ENCODE measurements at places on chromosomes 16 and 17.

DNA sequence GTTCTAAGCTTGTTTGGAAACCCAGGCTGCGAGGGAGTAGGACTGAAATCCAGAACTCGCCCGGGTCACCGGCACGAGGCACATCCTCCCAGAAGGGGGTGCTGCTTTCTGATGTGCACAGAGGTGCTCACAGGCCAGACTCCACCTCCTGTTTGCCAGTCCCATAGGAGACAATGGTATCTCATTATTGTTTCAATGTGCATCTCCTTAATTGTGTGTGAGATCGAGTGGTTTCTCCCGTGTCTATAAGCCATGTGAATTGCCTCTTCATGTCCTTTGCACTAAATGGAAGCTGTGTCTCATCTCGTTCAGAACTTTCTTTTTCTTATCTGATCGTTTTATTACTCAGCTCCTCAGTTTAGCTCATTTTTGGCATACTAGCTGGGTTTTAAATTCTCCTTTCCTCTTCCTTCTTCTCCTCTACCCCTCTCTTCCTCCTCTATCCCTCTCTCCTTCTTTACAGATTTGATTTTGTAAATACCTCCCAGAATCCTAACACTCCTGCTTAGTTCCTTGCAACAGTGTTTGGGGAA, 32.1 kb upstream of the PRKCB start:
- peak; percentile 7 for DNase-seq

GRCh38 chr17:49728425-49728824, 20.7 kb upstream of the SLC35B1 start:
- no peak for DNase-seq

DNA sequence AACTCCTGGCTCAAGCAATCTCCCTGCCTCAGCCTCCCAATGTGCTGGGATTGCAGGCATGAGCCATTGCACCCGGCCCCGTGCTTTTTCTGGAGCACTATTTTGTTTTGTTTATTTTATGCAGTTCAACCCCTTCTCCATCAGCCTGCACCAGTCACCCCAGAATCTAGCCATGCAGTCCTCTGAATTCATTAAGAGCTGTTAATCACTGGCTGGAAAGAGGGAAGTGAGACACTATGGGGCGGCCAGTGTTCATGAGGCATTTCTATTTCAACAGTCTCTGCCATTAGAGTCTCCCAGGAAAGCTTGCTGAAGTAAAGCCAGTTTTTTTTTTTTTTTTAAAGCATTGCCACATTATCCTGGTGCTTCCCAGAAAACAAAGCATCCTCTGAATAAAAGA, 1.7 kb downstream of the VWA3A start:
- no peak for DNase-seq

DNA sequence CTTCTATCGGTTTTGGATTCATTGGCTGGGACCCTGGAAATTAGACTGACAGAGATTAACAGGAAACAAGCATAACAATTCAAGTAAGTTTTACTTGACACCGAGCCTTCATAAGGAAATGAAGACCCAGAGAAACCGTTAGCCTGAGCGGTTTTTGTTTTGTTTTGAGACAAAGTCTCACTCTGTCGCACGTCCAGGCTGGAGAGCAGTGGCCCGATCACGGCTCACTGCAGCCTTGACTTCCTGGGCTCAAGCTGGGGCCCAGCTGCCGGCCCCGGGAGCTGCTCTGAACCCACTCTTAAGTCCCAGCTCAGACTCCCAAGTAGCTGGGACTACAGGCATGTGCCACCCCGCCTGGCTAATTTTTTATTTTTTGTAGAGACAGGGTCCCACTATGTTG, 321.3 kb downstream of the SEC14L1 start:
- no peak for DNase-seq

GRCh38 chr17:31248986-31249834, 47.8 kb downstream of the OMG start:
- DNase-seq, result no peak

DNA sequence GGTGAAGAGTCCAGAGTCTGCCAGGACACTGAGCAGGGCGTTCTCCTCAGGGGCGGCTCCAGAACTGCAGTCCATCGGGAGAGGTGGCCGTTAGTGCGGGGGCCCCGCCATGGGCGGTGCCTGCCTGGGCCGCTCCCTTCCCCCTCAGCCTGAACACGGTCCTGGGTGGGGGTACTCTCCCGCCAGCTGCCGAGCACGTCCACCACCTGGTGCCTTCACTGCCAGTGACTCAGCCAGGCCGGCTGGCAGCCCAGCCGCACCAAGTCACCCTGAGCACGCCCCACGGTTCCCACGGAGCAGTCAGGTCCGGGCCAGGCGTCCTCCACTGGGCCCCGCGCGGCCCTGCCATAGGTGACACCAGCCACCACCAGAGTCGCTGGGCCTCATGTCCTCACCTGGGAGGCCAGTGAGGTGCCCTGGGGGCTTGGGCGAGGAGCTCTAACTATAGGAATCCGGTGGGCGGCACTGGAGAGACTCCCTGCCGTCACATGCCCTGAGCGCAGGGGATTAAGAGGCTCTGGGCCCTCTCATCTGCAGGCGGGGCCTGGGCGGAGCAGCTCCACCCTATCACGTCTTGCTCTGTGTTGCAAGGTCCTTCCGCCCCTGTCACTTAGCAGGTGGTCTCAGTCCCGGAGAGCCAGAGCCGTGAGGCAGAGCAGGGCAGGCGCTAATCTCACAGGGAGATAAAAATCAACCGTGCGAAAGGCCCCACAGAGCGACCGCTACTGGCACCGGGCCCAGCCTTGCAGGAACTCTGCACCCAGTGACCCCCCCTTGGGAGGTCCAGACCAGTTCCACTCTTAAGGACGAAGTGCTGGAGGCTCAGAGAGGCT, 14.3 kb downstream of the PIEZO1 start:
- no peak for DNase-seq

DNA sequence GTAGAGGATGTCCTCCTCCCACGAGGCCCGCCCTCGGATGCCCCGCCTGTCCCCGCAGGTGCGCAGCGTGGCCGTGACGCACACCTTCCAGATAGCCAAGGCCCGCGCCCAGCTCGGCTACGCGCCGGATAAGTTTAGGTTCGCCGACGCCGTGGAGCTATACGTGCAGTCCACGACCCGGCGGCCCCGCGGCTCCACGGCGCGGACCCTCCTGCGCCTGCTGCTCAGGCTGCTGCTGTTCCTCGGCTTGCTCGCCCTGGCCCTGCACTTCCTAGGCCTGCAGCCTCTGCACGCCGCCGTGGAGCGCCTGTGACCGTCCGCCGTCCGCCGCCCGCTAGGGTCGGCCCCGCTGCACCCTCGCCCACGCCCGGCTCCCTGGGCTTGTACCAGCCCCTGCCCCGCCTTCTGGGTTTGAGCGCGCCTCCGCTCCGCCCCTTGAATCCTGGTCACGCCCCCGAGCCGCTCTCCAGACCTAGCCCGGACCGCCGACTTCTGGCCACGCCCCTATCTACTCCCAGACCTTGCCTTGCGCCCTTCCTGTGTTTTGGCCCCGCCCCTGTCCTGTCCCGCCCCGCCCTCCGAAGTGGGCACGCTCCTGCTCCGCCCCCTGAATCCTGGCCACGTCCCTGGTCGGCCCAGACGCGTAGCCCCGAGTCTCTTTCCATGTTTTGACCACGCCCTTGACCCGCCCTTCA, 15.8 kb upstream of the EEF2K start:
- DNase-seq, result peak; percentile 100

DNA sequence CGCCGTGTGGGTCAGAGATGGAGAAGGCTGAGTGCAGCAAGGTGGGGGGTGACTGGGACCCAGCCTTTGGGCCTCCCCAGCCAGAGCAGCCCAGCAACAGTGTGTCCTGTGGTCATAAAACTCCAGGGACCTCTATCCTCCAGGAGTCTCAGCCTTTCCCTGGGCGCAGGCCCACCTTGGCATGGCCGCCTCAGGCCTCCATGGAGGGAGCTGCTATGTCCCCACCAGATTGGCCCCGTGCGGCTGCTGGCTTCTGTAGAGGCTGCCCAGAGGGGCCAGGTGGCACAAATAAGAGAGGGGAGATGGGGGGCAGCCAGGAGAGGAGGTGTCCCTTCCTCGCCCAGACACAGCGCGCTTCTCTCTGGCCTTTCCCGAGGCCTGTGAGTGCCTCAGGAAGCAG, 2.6 kb upstream of the SYNGR3 start:
- DNase-seq, result no peak

- no peak for DNase-seq
Observed at GRCh38 chr16:57525761-57526160, 10.6 kb downstream of the CCDC102A start.

- DNase-seq, result no peak
Observed at GRCh38 chr16:9898124-9898523, 284.1 kb downstream of the GRIN2A start.

- no peak for DNase-seq
Observed at GRCh38 chr17:39667945-39668924, at the start of gene PNMT. PNMT (plus strand) TSS chr17:39668453; CDS start chr17:39668476, 23 bp downstream.

- DNase-seq, result peak; percentile 0
Observed at GRCh38 chr16:51818342-51818944, 667.4 kb upstream of the SALL1 start.

DNA sequence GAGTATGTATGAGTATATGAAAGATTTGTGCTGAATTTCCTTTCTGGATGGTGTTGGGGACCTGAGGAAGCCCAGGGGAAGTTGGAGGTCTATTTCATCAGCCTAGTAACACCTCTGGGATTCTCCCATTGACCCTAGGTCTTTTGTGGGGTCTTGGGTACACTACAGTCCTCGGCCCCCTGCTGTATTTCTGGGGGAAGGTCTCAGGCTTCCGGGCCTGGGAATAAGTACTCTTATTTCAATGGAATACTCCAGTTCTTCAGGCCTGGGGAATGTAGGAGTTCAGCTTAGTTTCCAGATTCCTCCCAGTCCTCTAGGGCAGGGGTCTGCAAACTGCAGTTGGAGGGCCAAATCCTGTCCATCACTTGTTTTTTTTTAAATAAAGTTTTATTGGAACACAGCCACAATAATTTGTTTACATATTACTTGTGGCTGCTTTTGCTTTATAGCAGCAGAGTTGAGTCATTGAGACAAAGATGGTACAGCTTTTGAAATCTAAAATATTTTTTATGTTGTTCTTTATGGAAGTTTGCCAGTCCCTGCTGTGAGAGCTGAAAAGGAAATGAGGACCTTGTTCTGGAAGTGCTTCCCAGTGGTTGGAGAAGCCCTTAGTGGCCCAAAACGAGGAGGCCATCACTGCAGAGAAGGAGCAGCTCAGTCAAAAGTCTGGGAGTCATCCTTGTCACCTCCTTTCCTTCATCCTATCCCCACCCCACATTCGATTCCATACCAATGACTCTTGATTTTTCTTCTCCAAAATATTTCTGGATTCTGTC, 142.5 kb upstream of the HS3ST2 start:
- no peak for DNase-seq

- no peak for DNase-seq
Observed at GRCh38 chr16:68296291-68296690, 14.5 kb downstream of the SLC7A6OS start.

- peak; percentile 91 for DNase-seq
Observed at GRCh38 chr17:49997773-49998703, 3.0 kb upstream of the DLX3 start.

GRCh38 chr17:14748036-14748710, 447.3 kb downstream of the HS3ST3B1 start:
- no peak for DNase-seq

- no peak for DNase-seq
Observed at GRCh38 chr17:81368161-81369022, 26.9 kb upstream of the BAHCC1 start.
